Activated CD8-positive, alpha-beta memory T cell treated with anti-CD3 and anti-CD28 coated beads, Interleukin-2, amount 50 U/mL, for 4 hours (primary cell): ENCODE measurements at places on chromosomes 6 and 20.

GRCh38 chr20:4152696-4153235 is 137.4 kb upstream of the RNF24 start:
- DNase-seq = no peak

DNA sequence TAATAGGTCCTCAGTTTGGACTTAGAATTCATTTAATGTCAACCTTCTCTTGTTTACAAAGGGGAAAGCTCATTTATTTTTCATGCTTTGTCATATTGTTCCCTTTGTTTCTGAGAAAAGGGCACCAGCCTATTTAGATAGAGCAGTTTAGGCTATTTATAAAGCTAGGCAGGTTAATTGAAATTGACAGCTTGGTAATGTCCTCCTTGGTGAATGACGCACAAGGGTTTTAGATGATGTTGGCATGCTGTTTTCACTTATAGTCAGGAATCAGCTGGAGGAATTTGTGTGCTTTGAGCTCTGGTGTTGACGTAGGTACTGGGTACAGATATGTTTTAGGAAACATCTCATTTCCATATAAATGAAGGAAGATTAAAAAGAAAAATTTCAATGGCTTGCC is 45.2 kb downstream of the BCKDHB start:
- DNase-seq = no peak

GRCh38 chr20:22977047-22977785 is 57.9 kb upstream of the SSTR4 start:
- no peak for DNase-seq

DNA sequence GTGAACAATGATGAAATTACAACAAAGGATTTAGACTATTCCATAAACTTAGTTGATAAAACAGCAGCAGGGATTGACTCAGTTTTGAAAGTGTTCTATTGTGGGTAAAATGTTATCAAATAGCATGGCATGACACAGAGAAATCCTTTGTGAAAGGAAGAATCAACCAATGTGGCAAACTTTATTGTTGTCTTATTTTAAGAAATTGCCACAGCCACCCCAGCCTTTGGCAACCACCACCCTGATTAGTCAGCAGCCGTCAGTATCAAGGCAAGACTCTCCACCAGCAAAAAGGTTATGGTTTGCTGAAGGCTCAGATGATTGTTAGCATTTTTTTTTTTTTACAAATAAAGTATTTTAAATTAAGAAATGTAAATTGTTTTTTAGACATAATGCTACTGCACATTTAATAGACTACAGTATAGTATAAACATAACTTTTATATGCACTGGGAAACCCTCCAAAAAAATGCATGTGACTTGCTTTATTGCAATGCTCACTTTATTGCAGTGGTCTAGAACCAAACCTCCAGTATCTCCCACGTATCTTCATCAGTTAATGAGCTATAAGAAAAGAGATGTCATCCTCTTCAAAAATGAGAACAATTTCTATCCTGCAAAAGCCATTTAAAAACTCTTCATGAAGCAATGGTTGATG is 162.7 kb downstream of the SOBP start:
- no peak for DNase-seq
